ENCODE measurements at places on chromosomes 11 and 22.

- no peak for DNase-seq
These were observed 8.7 kb upstream of the LTO1 start for GRCh38 chr11:69683764-69684333.

- DNase-seq, result no peak
These were observed 84.8 kb downstream of the SNX19 start for GRCh38 chr11:130831506-130831905.

DNA sequence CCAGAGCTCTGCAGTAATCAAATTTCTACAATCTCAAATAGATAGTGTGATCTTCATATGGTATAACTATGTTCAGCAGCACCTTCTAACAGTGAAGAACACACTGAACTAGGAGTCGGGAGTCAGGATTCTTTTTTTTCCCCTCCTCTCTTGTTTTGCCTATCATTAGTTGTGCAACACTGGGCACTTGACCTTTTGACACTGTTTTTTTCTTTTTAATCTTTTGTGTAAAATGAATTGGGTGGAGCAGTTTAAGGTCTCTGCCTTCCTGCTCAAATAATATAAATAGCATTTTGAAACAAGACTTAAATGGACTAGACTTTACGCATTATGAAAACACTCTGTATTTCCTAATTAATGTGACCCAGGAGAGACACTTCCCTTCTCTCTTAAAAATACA is 39.7 kb downstream of the CTSC start:
- DNase-seq, result no peak

DNA sequence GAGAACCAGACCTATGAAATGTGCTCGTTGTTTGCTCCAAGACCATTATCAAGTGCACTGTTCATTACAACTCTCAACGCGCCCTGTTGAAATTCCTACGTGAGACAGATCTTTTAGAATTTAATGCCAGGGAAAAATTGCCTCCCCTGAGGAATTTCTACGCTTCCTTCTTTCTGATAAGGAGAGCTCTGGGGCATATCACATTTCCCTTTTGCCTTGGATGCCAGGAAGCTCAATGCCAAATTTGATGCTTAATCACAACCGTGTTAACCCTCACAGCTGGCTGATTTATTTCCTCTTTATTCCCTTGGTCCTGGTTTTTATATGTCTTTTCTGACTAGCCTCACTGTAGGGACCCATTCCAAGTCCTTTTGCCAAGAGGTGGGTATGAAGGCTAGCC is 109.4 kb downstream of the MICAL2 start:
- DNase-seq, result no peak
